HT-29 (cell line): ENCODE measurements at places on chromosomes 12 and 14. TPM values are rescaled to one million over a fixed set of nuclear protein-coding genes. Genes with fewer than 3 reads are reported as not detected.
A peak's percentile ranks its signal among the peaks of the same experiment; 100 is the strongest.

DNA sequence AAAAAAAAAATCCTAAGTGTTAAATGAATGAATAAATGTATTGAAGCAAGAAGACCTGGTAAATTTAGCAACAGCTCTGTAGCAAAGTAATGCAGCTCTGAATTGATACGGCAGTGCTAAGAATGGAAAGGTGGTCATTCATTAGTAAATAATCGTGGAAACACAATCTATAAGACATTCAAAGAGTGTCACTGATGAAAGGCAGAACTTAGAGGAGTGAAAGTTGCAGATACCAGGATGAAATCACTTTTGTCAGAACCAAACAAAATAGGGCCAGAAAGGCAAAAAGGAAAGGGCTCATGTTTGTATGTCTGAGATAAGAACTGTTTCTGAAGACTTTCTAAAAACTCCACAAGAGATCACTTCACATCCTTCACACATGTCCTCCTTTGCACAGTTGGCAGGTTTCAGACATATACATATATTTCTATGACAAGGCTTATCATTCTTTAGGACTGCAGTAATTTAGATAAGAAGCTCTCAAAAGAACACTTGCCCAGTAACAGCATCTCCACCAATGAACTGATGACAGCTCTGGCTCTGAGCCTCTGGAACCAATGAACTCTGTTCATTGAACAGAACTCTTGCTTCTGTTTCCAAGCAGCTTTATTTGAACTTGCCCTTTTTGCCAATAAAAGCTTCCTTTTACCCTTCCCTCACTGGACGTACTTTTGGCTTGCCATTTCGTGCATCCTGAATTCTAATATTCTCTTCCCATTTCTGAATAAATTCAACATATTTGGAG is 4.2 kb upstream of the LRR1 start:
- DNase-seq, result no peak

- peak; percentile 60 for DNase-seq
Observed at GRCh38 chr14:35406506-35407305, 2.2 kb upstream of the NFKBIA start.

The RNASE13 gene
- not detected in 2 replicates for total RNA-seq

DNA sequence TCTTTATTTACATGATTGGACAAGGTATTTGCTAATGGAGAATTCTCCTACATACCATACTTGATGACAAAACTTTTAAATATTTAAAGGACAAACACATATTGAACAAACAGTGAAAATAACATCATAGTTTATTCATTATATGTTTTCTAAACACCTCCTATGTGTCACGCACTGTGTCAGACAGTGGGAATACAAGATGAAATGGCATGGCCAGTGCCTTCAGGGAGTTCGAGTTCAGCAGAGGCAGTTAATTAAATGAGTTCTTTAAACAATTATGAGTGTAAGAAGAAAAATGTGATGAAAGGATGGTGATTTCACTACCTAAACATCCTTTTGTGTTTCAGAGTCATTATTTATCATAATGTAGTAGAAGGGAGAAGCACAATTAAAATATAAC is 159.8 kb downstream of the KCNH5 start:
- no peak for DNase-seq

DNA sequence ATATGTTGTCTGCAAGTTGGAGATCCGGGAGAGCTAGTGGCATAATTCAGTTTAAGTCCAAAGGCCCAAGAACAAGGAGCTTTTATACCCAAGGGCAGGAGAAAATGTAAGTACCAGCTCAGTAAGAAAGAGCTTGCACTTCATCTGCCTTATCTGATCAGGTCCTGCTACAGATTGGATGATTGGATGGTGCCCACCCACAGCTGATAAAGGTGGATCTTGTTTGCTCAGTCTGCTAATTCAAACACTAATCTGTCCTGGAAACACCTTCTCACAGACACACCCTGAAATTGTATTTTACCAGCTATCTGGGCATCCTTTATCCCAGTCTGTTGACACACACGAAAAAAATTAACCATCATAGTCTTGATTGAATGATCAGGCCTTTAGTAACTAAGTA is 230.7 kb upstream of the SLC16A7 start:
- no peak for DNase-seq

GRCh38 chr12:91630596-91631293 is 448.1 kb upstream of the DCN start:
- no peak for DNase-seq

- no peak for DNase-seq
Observed at GRCh38 chr14:70082394-70082793, 106.4 kb downstream of the SLC8A3 start.

DNA sequence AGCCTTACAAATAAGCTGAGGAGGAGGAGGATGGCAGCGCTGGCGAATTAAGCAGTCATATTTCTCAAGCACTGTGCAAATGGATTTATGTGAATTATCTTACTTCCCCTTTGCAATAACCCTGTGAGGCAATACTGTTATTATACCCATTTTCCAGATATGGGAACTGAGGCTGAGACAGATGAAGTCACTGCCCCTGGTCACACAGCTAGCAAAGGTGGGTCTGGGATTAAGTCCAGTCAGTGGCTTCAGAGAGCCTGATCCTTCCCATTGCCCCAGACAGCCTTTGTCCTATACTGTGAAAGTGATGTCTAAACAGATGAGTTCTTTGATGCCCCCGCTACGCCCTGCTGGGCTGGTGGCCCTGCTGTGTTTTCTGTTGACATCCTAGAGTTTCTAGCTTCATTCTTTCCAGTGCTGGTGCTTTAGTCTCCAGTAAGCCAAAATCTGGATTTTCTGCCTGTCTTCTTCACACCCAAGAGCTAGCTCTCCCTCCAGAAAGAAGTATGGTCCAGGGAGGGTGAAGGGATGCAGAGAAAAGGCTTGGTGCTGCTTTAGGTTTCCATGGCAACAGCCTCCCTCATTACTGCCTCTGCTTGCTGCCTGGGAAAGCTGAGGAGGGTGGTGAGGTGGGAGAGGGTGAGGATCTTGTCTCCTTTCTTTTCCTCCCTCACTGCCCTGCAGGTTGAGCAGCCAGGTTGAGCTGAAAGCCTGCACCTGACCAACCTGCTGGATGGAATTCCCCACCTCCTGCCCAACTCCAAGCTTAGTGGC is 30.7 kb downstream of the TMEM63C start:
- DNase-seq, result no peak

- no peak for DNase-seq
Observed at GRCh38 chr14:96267336-96267735, 11.3 kb downstream of the BDKRB1 start.

DNA sequence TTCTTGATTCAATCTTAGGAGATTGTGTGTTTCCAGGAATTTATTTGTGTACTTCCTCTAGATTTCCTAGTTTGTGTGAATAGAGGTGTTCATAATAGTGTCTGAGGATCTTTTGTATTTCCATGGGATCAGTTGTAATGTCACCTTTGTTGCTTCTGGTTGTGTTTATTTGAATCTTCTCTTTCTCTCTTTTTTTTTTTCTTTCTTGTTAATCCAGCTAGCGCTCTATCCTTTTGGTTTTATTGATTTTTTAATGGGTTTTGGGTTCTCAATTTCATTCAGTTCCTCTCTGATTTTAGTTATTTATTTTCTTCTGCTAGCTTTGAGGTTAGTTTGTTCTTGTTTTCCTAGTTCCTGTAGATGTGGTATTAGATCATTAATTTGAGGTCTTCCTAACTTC is 242.5 kb downstream of the SEC23A start:
- DNase-seq, result no peak

- no peak for DNase-seq
Observed at GRCh38 chr14:102234331-102235264, 70.4 kb downstream of the MOK start.

DNA sequence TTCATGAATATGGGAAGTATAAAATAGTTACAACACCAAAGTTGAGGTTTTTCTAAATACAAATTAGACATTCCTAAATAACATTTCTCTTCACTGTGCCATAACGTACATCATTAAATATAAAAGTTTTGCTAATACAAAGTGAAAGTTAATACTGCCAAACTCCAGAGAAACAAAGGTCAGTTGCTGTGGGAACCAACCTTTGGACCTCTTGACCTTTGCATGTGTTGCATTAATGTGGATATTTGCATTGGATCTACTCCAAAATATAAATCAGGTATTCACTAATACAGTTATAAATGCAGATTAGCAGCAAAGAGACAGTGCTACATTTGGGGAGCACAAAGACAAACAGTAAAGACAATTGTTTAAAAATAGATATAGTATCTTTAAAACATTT is 366.0 kb upstream of the USP15 start:
- no peak for DNase-seq

DNA sequence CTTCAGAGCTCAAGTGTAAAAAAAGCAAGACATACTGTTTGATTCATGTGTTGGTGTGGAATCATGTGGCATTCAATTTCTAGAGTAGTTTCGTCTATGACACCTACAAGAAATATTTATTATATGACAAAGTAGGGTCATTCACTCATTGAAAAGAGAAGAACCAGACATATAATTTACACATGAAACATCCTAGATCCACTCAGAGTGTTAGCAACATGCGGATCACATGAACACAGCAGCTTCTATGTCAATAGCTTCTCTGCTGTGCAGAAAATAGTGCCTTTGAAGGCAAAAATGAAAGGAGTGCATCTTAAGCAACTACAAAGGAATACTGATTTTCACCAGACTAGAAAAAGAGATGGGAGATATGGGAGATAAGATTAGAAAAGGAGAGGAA is 569.8 kb downstream of the RPS29 start:
- DNase-seq, result no peak

DNA sequence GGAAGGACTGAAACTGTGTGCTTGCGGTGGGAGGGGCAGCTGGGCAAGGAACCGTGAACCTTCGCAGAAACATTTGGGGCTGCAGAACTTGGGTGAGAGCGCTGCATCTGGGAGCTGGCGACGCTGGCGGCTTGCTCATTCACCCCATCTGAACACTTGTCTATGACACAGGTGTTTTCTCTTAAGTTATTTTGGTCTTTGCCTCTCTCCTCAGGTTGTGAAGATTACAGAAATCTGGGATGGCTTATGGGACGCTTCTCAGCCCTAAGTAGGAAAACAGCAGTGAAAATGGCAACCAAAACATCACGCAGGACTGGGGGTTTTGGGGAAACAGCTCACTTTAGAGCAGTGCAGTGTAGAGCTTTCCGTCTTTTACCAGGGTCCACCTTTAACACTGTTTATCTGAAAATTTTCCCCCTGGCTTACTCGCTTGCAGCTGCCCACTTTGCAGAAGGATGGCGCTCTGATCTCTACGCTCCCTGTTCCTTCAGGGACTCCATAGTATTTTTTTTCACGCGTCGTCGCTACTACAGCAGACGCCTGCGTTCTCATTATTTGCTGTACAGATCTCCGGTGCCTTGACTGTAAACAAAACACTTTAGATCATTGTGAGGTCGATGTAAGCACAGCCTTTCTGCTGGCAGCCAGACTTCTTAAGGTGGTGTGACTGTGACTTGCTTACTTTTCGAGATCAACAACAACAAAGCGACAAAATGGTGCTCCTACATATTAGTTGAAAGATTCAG is 2.7 kb upstream of the CDKN1B start:
- peak; percentile 69 for DNase-seq
